ENCODE measurements at places on chromosomes 13 and 19.

DNA sequence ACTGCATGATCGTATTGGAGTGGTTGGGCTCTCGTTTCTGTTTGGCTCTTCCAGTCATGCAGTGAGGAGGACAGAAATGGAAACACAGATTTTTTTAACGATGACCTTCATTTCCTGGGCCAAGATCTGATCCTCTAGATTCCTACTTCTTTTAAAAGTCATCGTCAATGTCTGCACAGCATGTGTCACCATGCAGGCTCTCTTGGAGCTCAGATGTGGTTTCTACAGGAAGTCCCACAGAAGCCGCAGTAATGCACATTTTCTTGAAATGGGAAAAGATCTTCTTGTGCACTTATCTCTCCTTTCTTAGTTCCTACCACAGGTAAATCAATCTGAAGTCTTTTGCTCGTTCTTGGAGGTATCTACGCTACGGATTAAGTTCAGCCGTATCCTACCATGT lies 626.9 kb downstream of the EFNB2 start:
- DNase-seq: no peak

DNA sequence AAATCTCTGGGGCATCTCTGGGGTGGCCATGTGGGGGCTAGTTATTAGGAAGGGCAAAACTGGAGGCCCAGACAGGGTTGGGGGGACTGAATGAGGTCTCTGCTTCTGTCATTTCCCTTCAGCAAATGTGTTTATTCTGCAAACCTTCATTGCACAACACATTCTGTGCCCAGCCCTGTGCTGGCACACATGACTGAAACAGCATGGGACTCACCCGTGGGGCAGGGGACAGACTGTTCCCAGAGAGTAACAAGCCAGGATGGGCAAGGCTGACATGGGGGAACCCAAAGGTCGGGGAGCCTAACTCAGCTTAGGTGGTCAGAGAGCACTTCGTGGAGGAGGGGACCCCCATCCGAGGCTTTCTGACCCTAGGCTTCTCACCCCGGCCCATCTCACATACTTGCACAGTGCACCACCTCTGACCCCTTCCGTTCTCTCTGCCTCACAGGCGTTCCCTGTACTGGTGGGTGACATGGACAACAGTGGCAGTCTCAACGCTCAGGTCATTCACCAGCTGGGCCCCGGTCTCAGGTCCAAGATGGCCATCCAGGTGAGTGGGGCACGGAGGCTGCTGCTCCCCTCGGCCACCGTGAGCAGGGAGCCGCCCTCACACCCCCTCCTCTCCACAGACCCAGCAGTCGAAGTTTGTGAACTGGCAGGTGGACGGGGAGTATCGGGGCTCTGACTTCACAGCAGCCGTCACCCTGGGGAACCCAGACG lies 2.4 kb downstream of the TOMM40 start:
- DNase-seq: no peak

GRCh38 chr13:112444416-112445399 lies 68.6 kb downstream of the SPACA7 start:
- no peak for DNase-seq

DNA sequence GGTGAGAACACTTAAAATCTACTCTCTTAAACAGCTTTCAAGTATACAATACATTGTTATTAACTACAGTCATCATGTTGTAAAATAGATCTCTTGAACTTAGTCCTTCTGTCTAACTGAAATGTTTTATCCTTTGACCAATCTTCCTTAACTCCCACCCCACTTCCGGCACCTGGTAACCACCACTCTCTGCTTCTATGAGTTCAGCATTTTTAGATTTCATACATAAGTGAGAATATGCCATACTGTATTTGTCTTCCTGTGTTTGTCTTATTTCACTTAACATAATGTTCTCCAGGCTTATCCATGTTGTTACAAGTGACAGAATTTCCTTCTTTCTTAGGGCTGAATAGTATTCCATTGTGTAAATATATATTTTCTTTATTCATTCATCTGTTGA lies 144.1 kb upstream of the TRPC4 start:
- DNase-seq: no peak

DNA sequence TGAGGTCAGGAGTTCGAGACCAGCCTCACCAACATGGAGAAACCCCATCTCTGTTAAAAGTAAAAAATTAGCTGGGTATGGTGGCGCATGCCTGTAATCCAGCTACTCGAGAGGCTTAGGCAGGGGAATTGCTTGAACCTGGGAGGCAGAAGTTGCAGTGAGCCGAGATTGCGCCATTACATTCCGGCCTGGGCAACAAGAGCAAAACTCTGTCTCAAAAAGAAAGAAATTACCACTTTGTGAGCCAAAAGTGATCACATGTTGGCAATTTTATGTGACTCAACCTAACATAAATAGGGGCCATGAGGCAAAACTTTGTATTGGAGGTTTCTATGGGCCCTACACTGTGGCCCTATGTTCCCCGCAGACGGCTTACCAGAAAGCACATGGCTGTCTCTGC lies 72.2 kb downstream of the MAP4K1 start:
- no peak for DNase-seq

DNA sequence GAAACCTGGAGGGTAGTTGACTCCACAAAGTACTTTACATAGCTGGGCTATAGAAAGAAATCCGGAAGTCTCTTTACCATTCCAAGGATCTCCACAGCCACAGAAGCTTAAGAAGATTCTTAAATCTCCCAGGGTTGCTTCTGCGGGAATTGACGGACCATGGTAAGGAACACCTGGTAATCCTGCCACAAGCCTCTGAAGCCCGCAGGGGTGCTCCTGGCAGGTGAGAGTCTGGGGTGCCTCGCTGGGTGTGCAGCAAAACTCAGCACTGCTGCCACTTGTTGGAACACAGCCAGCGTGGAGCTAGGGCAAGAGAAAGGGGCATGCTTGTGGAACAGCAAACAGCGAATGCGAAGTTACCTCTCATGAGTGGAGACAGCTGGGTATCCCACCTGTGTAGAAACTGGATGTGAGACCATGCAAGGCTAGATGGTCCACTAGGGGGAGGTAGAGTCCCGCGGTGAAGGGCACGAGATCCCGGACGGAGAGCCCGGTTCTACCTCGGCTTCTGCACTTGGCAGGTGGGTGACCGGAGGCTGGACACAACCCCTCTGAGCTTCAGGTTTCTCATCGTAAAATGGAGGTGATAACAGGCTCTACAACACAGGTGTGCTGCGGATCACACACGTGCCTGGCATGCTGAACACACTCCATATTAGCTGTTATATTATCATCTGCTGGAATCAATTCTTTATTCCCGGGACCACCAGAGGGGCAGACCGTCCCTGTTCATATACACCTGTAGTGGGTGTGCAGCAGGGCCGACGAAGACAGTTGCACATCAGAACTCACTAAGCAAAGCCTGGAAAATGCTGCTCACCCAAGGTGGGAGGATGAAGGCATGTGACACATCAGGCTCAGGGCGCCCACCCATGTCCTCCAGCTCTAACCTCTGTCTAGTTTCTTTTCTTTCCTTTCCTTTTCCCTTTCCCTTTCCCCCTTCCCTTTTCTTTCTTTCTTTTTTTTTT lies 24.1 kb upstream of the UBAC2 start:
- peak; percentile 31 for DNase-seq

- no peak for DNase-seq
Observed at GRCh38 chr13:94435604-94436226, 43.8 kb downstream of the DCT start.

DNA sequence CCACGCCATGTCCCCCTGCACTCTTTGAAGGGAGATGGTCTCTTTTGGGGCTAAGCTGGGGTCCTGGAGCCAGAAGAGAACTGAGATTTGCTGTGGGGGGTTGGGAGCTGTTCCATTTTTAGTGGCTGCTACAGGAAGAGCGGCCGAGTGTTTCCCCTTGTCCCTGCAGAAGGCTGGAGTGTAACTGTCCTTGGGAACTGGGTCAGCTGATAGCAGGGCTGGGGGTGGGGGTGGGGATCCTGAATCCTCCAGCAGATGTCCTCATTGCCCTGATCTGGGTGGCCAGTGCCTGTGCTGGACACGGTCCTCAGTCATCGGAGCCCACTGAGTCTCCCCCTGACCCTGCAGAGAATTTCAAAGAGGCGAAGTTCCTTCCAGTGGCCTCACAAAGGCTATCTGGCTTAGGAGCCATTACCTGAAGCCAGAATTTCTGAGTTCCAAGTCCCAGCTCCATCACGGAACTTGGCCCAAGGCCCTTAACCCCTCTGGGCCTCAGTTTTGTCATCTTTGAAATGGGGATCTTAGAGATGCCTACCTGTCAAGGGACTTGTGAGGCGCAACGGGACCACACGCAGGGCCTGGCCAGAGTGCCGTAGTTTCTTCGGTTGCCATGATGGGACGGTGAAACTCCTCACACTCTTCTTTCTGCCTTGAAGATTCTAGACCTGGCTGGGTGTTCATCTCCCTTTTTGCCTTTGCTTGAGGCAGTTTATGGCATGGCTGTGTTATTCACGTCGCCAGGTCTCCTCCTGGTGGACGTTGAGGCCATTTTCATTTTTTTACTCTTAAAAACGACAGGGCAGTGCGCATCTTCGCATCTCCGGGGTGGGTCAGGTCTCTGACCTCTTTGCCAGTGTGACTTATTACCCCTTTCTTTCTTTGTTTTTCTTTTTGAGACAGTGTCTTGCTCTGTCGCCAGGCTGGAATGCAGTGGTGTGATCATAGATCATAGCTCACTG lies 51.9 kb downstream of the DNM2 start:
- DNase-seq: no peak

DNA sequence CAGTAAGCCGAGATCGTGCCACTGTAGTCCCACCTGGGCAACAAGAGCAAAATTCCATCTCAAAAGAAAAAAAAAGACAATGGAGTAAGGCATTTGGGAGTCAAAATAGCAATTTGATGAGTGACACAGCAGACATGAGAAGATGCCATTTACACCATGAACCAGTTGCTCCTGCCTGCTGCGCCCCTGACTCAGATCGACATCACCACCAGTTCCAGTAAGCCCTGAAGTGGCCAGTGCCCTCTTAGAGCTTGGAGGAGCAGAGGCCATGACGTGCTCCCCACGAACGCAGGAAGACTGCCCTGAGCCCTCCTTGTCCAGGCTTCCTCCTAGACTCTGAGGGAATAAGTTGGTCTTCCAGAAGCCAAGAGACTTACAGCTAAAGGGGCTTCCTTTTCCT lies 339.2 kb downstream of the MYO16 start:
- no peak for DNase-seq

- DNase-seq: peak; percentile 45
Observed at GRCh38 chr13:113657851-113658741, at the start of gene ATP4B. ATP4B (minus strand) TSS chr13:113658198; CDS start chr13:113658144, 54 bp downstream.

Data from breast epithelium (tissue), 4 donors.